ENCODE measurements at places on chromosomes 4 and X.

DNA sequence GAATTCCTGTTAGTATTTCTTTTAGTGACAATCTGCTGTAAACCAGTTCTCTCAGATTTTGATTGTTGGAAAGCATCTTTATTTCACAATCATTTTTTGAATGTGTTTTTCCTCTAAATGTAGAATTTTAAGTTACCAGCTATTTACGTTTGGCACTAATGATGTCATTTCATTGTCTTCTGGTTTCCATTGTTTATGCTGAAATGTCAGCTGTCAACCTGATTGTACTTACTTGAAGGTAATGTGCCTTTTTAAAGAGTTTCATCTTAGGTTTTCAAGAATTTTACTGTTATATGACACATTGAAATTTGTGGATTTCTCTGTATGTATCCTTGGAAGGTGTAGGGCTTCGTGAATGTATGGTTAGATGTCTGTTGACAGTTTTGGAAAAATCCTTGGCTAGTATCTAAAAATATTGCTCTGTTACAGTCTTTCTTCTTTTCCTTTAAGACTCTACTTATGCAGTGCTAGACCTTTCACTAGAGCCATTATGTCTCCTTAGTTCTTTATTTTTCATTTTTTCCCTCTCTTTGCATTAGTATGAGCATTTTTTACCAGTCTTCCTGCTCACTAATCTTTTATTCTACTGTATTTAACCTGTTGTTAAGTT, 30.4 kb downstream of the SMAD1 start:
- DNase-seq: no peak

DNA sequence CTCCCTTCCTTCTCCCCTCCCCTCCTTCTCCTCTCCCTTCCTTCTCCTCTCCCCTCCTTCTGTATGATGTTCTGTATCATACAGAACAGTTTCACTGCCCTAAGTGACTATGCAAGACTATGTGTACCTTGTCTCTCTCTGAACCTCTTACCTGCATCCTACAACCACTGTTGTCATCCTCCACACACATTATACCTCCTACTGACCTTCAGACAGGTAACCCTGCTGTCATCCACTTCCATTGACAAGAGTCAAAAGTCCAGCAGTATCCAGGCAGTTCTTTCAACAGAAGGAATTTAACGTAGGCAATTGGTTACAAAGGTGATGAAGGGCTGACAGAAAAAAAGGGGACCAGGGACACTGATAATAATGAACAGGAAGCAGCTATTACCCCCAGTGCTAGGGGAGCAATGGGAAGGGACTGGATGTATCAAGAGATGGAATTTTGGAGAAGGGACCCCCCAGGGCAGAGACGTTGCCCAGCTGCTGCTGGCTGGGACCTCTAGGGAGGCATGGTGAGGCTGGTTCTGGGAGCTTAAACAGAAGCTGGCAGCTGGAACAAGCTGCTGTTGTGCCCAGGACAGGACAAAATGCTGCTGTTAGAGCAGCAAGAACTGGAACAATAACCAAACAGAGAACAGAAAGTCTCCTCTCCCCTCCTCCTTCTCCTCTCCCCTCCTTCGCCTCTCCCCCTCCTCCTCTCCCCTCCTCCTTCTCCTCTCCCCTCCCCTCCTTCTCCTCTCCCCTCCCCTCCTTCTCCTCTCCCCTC, 84.7 kb downstream of the DCTD start:
- no peak for DNase-seq

DNA sequence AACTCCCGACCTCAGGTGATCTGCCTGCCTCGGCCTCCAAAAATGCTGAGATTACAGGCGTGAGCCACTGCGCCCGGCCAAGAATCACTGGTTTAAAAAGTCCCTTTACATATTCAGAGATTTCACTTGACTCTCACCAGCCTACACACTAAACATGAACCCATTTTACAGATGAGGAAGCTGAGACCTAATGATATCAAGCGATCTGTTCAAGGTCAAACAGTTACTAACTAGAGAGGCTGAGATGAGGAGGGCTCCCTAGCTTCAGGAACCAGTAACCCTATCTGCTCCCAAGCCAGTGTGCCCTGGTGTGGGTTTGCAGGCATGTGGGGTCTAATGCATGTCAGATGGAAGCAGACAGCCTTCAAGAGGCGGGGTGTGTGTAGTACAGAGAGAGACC, 59.6 kb upstream of the AFAP1 start:
- no peak for DNase-seq

GRCh38 chr4:101785486-101785885, 5.0 kb upstream of the BANK1 start:
- DNase-seq: no peak

DNA sequence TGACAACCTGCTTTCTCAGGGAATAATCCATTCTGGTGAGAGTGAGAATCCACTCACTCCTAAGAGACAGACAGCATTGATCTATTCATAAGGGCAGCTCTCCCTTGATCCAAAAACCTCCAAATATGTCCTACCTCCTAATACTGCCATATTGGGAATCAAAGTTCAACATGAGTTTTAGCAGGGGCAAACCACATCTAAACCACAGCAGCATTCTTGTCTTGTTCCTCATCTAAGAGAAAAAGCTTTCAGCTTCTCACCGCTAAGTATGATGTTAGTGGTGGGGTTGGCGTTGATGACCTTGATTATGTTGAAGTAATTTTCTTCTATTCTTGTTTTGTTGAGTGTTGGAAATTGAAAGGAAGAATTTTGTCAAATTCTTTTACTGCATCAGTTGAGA, 69.6 kb downstream of the SERTM2 start:
- no peak for DNase-seq

DNA sequence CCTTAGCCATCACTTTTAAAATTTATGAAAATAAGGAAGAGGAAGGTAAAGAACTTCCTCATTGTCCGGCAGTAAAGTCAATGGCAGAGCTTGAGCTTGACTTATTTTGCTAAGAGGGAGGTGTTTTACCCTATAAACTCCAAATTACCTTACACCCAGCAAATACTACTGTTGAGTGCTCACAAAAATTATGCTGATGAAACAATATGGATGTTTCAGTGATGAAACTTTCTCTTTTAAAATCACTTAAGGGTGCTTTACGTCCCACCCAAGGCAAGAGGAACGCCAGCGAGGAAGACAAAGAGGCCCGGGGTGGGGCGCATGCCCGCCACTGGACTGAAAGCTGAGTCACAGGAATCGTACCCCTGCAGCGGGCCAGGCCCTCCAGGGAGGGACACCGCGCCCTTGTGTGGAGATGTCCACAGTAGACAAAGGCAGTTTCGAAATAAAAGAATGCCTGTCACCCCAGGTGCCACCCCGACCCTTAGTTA, 560 bp upstream of the TMSB4X start:
- DNase-seq: no peak

GRCh38 chrX:14738643-14739042, 134.2 kb downstream of the FANCB start:
- DNase-seq: no peak

- DNase-seq: no peak
These were observed 15.8 kb upstream of the GRSF1 start for GRCh38 chr4:70855464-70855863.

DNA sequence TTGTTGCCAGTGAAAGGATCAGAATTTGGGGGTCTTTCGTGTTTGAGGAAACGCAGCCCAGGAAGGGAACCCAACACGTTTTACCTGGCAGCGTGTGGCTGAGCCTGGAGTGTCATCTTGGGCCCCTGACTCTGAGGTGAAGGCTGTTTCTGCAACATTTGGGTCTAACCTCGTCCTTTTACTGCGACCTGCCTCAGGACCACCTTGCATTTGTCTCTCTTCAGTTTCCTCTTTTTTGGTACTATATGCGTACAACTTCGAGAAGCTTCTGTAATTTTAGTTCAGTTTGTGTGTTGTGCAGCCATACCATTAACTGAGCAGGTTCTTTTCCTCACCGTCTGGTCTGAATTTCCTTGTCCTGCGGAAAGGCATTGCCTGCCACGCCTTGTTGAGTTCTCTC, 61.5 kb downstream of the TMEM131L start:
- no peak for DNase-seq
